Neural crest cell (in vitro differentiated cells): ENCODE measurements at places on chromosomes 5 and 9.

DNA sequence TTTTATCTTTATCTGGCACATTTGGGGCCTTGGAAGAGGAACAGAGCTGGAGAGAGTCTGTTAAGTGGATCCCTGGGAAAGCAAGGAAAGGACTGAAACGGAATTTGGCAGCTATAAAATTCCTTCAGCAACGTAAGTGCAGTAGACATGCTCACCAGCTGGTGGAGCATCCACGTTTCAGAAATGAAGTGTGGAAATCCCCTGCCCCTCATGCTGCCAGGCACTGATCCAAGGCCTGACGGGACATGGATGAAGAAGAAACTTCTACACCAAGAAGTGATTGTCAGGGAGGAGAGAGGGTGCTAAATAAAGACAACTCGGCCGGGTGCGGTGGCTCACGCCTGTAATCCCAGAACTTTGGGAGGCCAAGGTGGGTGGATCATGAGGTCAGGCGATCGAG, 209.3 kb downstream of the ROR2 start:
- no peak for DNase-seq

DNA sequence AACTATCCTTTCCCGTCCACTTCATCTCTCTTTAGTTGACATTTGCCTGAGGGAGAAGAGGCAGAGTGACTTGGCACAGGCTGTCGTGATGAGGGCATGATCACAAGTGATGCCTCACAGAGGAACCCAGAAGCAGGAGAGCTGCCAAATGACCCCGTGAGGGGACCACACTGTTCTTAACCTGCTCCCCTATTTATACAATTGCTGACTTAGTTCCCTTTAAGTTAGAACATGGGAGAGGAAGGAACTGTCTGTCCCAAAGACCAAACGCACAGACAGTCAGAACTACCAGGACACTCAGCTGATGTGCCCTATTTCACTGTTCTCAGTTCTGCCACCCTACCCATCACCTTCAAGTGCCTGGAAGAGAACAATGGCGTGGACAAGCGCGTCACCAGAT, 73.7 kb downstream of the SLC1A3 start:
- DNase-seq, result no peak

- no peak for DNase-seq
These were observed 39.9 kb downstream of the KIF4B start for GRCh38 chr5:155053501-155053900.

GRCh38 chr9:135221951-135222631, 134.6 kb downstream of the OLFM1 start:
- no peak for DNase-seq

- DNase-seq, result peak; percentile 41
These were observed 754 bp downstream of the VDAC1 start for GRCh38 chr5:134003817-134004625.

DNA sequence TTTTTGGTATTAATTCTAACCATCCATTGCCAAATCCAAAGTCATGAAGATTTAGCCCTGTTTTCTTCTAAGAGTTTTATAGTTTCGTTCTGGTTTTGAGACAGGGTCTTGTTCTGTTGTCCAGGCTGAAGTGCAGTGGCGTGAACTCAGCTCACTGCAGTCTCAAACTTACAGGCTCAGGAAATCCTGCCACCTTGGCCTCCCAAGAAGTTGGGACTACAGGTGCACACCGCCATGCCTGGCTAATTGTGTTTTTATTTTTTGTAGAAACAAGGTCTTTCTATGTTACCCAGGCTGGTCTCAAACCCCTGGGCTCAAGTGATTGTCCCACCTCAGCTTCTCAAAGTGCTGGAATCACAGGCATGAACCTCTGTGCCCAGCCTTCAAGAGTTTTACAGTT, 21.0 kb downstream of the ACTL7A start:
- DNase-seq, result no peak

DNA sequence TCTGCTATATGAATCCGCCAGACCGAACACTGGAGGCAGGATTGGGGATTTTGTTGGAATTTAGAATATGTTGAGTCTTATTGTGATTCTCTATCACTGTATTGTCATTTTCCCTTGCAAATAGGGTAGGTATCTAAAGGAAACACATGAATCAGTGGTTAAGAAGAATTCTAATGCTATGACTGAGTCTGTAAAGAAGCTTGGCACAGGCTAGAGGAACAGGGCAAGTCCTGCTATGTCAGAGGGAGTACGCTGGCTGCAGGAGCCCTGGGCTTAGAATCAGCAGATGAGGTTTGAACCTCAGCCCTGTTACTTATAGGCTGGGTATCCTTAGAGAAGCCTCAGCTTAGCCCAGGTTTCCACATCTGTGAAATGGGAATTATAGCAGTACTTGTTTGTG, 198.1 kb downstream of the NR3C1 start:
- DNase-seq, result no peak

DNA sequence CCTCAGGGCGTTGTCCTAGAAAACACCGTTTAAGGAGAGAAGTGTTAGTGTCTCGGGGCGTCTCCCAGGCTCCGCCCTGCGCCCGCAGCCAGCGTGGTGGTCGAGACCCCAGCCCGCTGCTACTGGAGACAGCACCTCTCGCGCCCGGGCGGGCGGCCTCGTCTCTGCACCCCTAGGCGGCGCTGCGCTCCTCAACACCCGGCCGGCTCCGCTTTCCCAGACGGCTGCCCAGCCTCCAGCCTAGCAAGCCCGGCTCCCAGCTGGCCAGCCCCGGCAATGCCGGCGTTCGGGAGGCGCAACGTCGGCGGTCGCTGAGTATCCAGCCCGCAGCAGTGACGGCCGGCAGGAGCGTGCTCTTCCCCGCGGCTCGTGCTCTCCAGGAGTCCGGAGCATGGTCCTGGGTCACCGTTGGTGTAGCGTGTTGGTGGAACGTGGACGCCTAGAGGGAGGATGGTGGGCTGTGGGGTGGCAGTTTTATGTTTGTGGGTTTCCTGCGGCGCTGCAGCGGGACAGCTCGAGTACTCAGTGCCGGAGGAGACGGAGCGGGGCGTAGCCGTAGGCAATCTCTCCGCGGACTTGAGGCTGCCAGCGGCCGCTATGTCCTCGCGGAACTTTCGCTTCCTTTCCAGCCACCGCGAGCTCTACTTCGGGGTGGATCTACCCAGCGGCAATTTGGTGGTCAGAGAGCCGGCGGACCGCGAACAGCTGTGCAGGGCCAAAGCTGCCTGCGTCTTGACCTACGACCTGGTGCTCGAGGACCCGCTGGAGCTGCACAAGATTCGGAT, 536 bp downstream of the PCDHAC1 start:
- DNase-seq, result peak; percentile 94

DNA sequence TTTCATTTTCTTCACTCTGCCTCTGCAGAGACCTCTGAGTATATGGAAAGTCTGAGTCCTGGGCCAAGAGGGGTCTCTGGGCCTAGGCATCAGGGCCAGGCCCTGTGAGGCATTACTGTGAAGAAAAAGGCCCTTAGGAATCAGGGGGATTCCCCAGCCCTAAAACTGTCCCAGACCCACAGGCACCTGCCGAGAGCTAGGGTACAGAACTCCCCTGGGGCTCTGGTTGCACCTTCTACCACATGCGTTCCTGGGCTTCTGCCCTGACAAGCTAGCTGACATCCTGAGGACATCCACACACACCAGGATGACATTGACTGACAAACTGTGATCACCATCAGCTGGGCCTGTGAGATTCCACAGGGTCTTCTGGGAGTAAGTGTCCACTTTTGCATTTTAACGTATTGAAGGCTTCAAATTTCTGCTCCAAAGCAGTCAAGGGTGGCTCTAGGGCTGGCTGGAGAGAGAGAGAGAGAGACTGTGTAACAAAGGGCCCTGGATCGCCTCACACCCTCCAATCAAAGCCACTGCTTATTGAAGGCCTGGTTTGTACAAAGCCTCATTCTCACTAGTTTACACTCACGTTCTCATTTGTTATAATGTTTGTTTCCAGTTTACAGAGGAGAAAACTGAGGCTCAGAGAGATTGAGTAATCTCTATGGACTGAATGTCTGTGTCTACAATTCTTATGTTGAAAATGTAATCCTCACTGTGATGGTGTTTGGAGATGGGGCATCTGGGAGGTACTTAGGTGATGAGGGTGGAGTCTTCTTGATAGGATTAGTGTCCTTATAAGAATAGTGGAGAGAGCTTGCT, 45.1 kb downstream of the TGFBI start:
- no peak for DNase-seq

DNA sequence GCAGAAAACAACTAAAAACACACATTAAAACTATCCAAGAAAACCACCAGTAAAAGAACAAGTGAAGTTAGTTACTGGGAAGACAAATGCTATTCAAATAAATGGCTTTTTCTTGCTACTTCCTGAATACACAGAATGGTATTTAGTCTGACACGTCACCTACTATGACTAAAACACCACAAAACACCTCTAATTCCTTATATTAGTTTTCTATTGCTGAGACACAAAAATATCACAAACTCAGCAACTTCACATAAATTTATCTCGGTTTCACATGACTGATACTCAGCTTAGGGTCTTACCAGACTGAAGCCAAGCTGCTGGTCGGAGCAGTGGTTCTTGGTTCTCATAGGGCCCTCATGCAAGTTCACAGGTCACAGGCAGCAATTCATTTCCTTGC, 5.4 kb downstream of the DMAC1 start:
- DNase-seq, result no peak

DNA sequence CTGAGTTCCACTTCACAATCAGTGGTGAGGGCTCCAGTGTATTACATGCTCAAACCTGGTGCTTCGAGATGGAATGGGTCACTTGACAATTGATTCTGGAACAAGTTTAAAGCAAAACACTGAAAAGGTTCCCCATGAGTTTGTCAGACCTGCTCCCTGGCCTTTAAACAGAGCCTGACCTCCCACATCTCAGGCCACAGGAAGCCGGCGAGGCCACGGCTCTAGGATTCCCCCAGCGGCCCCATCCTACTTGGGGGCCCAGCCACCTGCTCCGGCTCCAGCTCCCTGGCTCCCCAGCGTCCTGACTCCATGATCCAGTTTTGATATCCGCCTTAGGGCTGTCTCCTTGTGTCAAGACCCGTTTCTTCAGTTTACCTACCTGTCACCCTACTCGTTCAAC, 62.0 kb downstream of the TTLL11 start:
- DNase-seq, result no peak

- DNase-seq, result no peak
These were observed 26.4 kb upstream of the RXRA start for GRCh38 chr9:134299883-134300282.

- DNase-seq, result peak; percentile 43
These were observed 126.0 kb downstream of the TMEM174 start for GRCh38 chr5:73298772-73299630.

DNA sequence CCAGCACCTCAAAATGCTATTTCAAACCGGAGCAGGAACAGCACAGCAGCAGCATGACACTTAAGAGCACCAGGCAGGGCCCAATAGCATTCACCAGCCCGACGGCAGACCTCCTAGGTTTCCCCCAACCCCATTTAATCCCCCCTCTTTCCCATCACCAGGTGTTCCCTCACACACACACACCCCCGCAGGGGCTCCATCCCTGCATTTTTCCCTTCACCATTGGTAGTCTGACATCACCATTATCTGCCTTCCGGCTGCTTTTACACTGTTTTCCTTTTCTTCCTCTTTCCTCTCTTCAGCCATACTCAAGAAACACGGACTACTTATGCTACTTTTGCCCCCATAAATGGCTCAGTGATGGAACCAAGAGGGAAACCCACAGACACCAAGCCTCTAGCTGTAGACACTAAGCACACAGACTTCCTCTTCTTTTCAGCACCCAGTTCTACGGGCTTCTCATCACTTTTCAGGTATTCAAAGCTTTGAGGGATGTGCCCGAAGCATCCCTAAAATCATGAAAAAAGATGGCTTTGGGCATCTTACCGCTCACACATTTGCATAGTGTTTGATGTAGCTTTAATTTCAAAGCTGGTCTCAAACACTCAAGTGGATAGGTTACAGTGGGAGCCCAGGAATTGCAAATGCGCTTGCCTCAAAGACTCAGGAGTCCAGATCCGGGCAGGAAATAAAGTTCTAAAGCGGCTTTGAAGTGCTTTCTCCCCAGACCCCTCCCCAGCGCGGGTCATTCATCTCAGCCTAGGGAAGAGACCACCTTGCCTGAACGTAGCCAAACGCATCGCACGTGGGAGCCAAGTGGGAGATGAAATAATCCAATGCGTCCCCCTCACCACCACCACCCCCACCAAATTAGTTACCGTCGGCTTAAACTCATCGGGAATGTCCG, 141.5 kb downstream of the TSSK1B start:
- no peak for DNase-seq

- DNase-seq, result no peak
These were observed 128.1 kb downstream of the FBXO38 start for GRCh38 chr5:148511810-148512347.

DNA sequence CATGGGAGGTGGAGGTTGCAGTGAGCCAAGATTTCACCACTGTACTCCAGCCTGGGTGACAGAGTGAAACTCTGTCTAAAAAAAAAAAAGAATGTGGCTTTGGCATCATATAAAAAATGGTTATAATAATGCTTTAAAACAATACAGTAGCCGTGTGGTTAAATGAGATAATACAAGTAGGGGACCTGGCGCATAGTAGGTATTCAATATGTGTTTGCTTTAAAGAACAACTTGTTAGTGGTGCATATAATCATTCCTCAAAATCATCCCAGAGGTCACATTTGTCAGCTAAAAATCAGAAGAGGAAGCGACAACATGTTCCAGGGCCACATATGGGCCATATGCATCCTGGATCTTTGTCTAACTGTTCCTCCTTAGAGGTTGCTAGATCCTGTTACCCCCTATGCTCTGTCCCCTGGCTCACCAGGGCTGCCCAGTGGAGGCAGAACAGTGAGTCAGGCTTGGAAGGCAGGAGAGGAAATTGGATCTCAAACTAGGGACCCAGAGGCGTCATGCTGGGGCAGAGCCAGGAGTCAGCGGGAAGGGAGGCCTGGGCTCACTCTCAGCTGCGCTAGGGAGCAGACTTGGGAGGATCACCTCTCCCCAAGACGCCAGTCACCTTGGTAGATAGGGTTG, 27.7 kb downstream of the LHX6 start:
- DNase-seq, result no peak
